ENCODE measurements at places on chromosomes 6 and 20. TPM values are rescaled to one million over a fixed set of nuclear protein-coding genes. Genes with fewer than 3 reads are reported as not detected.
A peak's percentile ranks its signal among the peaks of the same experiment; 100 is the strongest.

ID1 gene
- 3,326 TPM for total RNA-seq

FOXF2 gene
- 5.2 TPM for total RNA-seq

PHF20 gene
- 109 TPM for total RNA-seq

GNAS-AS1 gene
- total RNA-seq, result not detected

RNF182 gene
- total RNA-seq, result 3.0 TPM

ITPA gene
- total RNA-seq, result 111 TPM

COL20A1 gene
- total RNA-seq, result not detected

BRPF3 gene
- total RNA-seq, result 26.5 TPM

EFCAB8 gene
- total RNA-seq, result not detected

PBOV1 gene
- not detected for total RNA-seq

SAMD3 gene
- not detected for total RNA-seq

SLC17A3 gene
- total RNA-seq, result not detected

DNA sequence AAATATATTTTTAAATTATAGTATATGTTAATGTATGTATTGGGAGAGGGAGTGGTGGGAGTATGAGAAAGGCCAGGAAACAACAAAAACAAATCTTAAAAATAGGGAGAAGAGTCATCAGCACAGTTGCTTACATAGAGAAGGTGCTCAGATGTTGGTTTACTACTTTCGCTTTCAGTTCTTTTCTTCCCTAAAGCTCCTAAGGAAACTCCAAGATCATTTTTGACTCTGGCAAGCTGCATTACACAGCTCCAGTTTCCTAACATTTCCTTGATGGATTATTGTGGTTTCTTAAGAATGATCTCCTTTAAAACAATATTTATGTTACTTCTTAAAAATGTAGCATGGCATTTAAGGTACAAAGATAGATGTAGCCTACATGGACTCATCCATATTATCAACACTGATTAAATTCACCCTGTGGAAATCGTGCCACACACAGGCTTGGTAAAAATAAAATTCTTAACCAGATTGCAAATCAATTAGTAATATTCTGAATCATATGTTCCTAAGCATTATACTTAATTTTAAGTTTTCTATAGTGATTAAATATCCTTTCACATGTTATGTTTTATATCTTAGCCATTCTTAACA lies 118.0 kb upstream of the MAN1A1 start:
- no peak overlapping the region for H3K27ac ChIP-seq
- H3K27me3 ChIP-seq, result no peaks in the 10 kb centered on the region
- no peak for DNase-seq
- H3K4me3 ChIP-seq, result peak overlapping the region; percentile 30

GRCh38 chr6:83870649-83871048 lies 11.2 kb downstream of the CYB5R4 start:
- peaks cover 20% of the 10 kb centered on the region for H3K36me3 ChIP-seq
- H3K27ac ChIP-seq, result no peak overlapping the region
- no peak overlapping the region for H3K4me3 ChIP-seq
- no peak for DNase-seq
- no peaks in the 10 kb centered on the region for H3K4me1 ChIP-seq
- H3K27me3 ChIP-seq, result no peaks in the 10 kb centered on the region

GRCh38 chr6:56345376-56345995 lies 98.1 kb upstream of the COL21A1 start:
- no peaks in the 10 kb centered on the region for H3K27me3 ChIP-seq
- H3K4me3 ChIP-seq, result no peak overlapping the region
- DNase-seq, result no peak
- no peak overlapping the region for H3K27ac ChIP-seq
- H3K4me1 ChIP-seq, result no peaks in the 10 kb centered on the region
- no peaks in the 10 kb centered on the region for H3K36me3 ChIP-seq

GRCh38 chr20:24614341-24614740 lies 144.9 kb downstream of the SYNDIG1 start:
- H3K4me3 ChIP-seq, result no peak overlapping the region
- no peak for DNase-seq
- H3K4me1 ChIP-seq, result no peaks in the 10 kb centered on the region
- no peaks in the 10 kb centered on the region for H3K27me3 ChIP-seq
- no peak overlapping the region for H3K27ac ChIP-seq

- H3K27ac ChIP-seq, result no peak overlapping the region
- no peak for DNase-seq
- no peaks in the 10 kb centered on the region for H3K27me3 ChIP-seq
- H3K36me3 ChIP-seq, result no peaks in the 10 kb centered on the region
Measured at GRCh38 chr6:138434925-138435324, 30.9 kb downstream of the HEBP2 start.

DNA sequence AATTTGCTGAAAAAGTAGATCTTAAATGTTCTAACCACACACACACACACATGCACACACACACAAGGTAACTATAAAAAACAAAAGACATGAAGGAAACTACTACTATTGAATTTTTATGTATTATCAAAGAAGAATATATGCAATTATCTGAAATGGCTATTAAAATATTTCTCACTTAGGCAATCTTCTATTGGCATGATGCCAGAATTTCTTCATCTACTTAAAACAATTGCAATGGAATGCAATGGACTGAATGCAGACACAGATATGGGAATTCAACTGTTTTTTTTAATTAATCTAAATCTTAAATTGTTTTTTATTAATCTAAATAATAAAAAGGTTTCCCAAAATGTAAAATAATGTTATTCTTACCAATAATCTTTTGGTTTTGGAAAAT lies 152.6 kb upstream of the SMLR1 start:
- no peak overlapping the region for H3K4me3 ChIP-seq
- H3K27me3 ChIP-seq, result no peaks in the 10 kb centered on the region
- H3K36me3 ChIP-seq, result no peaks in the 10 kb centered on the region

DNA sequence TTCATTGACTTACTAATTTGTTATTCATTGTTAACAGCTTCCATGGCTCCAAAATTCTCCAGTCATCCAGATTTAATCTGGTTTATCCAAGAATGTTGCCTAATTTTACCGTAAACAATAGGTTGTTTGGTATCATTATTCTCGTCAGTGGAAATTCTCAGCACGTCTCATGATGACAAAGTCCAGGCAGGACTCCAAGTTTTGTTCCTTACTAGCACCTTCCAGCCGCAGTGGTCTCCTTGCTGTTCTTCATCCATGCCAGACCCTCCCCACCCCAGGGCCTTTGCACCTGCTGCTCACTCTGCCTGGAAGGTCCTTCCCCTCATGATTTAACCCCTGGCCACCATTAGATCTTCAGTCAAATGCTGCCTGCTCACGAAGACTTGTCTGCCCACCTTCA lies 48.1 kb upstream of the NAA20 start:
- H3K4me1 ChIP-seq, result peaks cover 11% of the 10 kb centered on the region
- H3K27me3 ChIP-seq, result no peaks in the 10 kb centered on the region
- no peak overlapping the region for H3K27ac ChIP-seq
- no peak for DNase-seq
- peaks cover 7% of the 10 kb centered on the region for H3K36me3 ChIP-seq
- H3K4me3 ChIP-seq, result no peak overlapping the region

GRCh38 chr6:65819152-65819551 lies 112.1 kb upstream of the EYS start:
- H3K27me3 ChIP-seq, result no peaks in the 10 kb centered on the region
- no peak overlapping the region for H3K4me3 ChIP-seq
- DNase-seq, result no peak
- H3K36me3 ChIP-seq, result no peaks in the 10 kb centered on the region
- H3K27ac ChIP-seq, result no peak overlapping the region
- H3K4me1 ChIP-seq, result no peaks in the 10 kb centered on the region

- H3K4me1 ChIP-seq, result no peaks in the 10 kb centered on the region
- H3K36me3 ChIP-seq, result no peaks in the 10 kb centered on the region
- no peaks in the 10 kb centered on the region for H3K27me3 ChIP-seq
- H3K27ac ChIP-seq, result no peak overlapping the region
- H3K4me3 ChIP-seq, result no peak overlapping the region
- no peak for DNase-seq
Measured at GRCh38 chr20:53360852-53361251, 232.8 kb downstream of the ZNF217 start.

DNA sequence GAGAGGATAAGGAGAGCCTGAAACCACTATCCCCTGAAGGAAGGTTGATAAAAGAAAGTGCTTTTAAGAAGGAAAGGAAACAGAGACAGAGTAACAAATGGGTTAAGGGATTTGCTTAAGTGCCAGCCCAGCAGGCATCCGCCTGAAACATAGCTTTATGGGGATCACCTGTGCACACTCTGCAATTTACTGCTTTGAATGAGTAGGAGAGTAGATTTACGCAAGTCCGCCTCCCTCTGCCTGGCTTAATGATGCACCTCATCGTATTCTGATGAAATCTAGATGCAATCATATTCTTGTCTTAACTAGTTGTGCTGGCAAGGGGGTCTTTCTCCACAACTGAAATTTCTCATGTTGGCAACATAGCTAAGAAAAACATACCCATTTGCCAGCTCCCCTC lies 101.1 kb upstream of the ID4 start:
- H3K4me1 ChIP-seq, result peaks cover 2% of the 10 kb centered on the region
- no peak overlapping the region for H3K27ac ChIP-seq
- H3K4me3 ChIP-seq, result no peak overlapping the region
- H3K27me3 ChIP-seq, result no peaks in the 10 kb centered on the region
- H3K36me3 ChIP-seq, result no peaks in the 10 kb centered on the region

DNA sequence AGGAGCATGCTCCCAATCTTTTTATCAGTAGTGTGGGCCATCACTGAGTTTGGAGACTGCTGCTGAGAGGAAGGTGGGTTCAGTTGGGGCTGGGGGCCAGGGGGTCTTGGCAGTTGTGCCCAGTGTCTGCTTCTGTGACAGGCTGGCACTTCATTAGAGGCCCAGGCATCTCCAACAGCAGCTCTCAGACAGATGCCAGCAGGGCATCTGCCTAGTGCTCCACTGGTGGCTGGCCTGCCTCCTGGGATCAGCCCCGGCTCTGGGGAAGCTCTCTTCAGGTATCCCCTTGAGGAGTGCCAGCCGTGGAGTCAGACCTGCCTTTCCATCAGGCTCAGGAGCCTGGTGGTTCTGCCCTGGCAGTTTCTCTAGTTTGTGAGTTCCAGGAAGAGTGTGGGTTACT lies 77.3 kb downstream of the DTD1 start:
- H3K27me3 ChIP-seq, result no peaks in the 10 kb centered on the region
- H3K4me1 ChIP-seq, result no peaks in the 10 kb centered on the region
- H3K36me3 ChIP-seq, result no peaks in the 10 kb centered on the region
- H3K27ac ChIP-seq, result no peak overlapping the region
- DNase-seq, result no peak
- H3K4me3 ChIP-seq, result no peak overlapping the region

- H3K27ac ChIP-seq, result no peak overlapping the region
- no peaks in the 10 kb centered on the region for H3K27me3 ChIP-seq
- H3K36me3 ChIP-seq, result no peaks in the 10 kb centered on the region
- DNase-seq, result no peak
- no peak overlapping the region for H3K4me3 ChIP-seq
- H3K4me1 ChIP-seq, result no peaks in the 10 kb centered on the region
Measured at GRCh38 chr6:5752391-5752680, 254.4 kb downstream of the NRN1 start.

- peaks cover 26% of the 10 kb centered on the region for H3K36me3 ChIP-seq
- H3K4me1 ChIP-seq, result peaks cover 18% of the 10 kb centered on the region
- H3K27ac ChIP-seq, result peak overlapping the region; percentile 83
- no peak overlapping the region for H3K4me3 ChIP-seq
- DNase-seq, result no peak
- H3K27me3 ChIP-seq, result no peaks in the 10 kb centered on the region
Measured at GRCh38 chr20:41174782-41175181, 37.4 kb downstream of the PLCG1 start.

GRCh38 chr6:22829070-22829469 lies 259.7 kb downstream of the HDGFL1 start:
- peak overlapping the region; percentile 73 for H3K27ac ChIP-seq
- H3K4me3 ChIP-seq, result no peak overlapping the region
- no peaks in the 10 kb centered on the region for H3K27me3 ChIP-seq
- H3K36me3 ChIP-seq, result no peaks in the 10 kb centered on the region

DNA sequence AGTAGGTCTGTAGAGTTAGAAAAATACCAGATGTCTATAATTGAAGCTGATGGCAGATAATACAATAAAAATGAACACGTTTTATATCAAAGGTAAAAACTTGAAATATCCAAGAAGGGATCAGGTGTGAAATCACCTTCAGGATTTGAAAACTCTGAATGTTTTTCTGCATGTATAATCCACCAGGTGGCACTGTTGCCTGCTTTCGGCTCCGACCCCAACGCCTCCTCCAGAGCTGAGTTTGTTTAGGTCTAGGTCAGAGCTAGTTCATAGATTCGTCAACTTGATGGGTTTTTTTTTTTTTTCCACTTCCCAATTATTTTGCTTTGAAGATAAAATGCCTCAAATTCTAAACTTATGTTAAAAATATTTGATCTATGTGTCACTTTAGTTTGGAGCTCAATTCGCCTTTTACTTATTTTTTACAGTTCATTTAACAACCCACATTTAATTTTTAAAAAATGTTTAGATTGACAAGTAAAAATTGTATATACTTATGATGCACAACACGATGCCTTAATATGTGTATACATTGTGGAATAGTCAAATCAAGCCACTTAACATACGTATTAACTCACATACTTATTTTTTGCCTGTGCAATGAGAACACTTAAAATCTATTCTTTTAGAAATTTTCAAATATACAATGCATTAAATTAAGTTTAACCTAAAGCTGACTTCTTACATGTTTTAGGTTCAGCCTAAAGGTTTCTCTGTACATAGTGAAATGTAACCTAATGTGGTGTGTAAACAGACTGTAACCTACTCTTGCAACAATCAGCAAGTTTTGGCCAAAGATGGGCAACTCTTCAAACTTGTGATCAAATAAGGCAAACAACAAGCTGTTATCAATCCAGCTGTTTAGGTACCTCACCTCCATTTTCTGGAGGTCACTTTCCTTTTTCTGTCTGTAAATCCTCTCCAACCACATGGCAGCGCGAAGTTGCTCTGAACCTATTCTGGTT lies 39.4 kb upstream of the ENPP4 start:
- no peak overlapping the region for H3K27ac ChIP-seq
- H3K27me3 ChIP-seq, result no peaks in the 10 kb centered on the region
- no peak overlapping the region for H3K4me3 ChIP-seq
- peak; percentile 73 for DNase-seq
- H3K4me1 ChIP-seq, result no peaks in the 10 kb centered on the region
- H3K36me3 ChIP-seq, result no peaks in the 10 kb centered on the region

- H3K4me3 ChIP-seq, result no peak overlapping the region
- peaks cover under 1% of the 10 kb centered on the region for H3K4me1 ChIP-seq
- H3K36me3 ChIP-seq, result no peaks in the 10 kb centered on the region
- H3K27ac ChIP-seq, result no peak overlapping the region
Measured at GRCh38 chr6:105793130-105793529, 293.0 kb upstream of the PRDM1 start.

- DNase-seq, result no peak
- no peak overlapping the region for H3K27ac ChIP-seq
- H3K4me3 ChIP-seq, result no peak overlapping the region
- H3K36me3 ChIP-seq, result no peaks in the 10 kb centered on the region
- H3K27me3 ChIP-seq, result no peaks in the 10 kb centered on the region
Measured at GRCh38 chr20:21279706-21280521, 23.2 kb upstream of the XRN2 start.

GRCh38 chr20:31605902-31606803 lies 1.1 kb downstream of the ID1 start:
- H3K36me3 ChIP-seq, result no peaks in the 10 kb centered on the region
- peak; percentile 74 for DNase-seq
- peaks cover 25% of the 10 kb centered on the region for H3K4me1 ChIP-seq
- H3K4me3 ChIP-seq, result peak overlapping the region; percentile 88

GRCh38 chr20:50690650-50691572 lies at the start of gene RIPOR3:
Gene RIPOR3, minus strand, starts transcription at chr20:50691542. Its CDS starts 414 bp downstream, at chr20:50691128.
- DNase-seq, result no peak
- H3K27me3 ChIP-seq, result no peaks in the 10 kb centered on the region
- H3K36me3 ChIP-seq, result no peaks in the 10 kb centered on the region
- H3K4me3 ChIP-seq, result peak within 1 kb of the TSS; percentile 32
- H3K4me1 ChIP-seq, result peaks cover 7% of the 10 kb centered on the region
